NCI-H1694 (cell line): ENCODE measurements at places on chromosomes 16 and 17.

- DNase-seq, result no peak
Measured at GRCh38 chr16:35733971-35734702, 2274.7 kb downstream of the TP53TG3F start.

GRCh38 chr17:76017481-76018339 is 9.4 kb downstream of the EVPL start:
- no peak for DNase-seq

DNA sequence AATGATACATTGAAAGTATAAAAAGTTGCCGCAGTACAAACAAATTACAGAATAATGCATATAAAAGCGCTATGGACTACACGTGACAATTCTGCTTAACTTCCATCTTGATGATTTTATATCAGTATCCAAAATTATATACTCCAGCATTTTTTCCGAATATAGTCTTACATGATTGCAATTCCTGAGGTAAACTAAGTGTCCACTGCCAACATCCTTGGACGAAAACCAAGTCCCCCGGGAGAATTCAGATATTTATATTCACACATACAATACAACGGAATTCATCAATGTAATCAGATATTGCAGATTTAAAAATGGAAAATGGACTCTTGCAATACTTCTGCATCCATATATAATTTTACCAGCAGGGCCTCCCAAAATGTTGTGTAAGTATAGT is 8.9 kb upstream of the MYH11 start:
- DNase-seq, result no peak

DNA sequence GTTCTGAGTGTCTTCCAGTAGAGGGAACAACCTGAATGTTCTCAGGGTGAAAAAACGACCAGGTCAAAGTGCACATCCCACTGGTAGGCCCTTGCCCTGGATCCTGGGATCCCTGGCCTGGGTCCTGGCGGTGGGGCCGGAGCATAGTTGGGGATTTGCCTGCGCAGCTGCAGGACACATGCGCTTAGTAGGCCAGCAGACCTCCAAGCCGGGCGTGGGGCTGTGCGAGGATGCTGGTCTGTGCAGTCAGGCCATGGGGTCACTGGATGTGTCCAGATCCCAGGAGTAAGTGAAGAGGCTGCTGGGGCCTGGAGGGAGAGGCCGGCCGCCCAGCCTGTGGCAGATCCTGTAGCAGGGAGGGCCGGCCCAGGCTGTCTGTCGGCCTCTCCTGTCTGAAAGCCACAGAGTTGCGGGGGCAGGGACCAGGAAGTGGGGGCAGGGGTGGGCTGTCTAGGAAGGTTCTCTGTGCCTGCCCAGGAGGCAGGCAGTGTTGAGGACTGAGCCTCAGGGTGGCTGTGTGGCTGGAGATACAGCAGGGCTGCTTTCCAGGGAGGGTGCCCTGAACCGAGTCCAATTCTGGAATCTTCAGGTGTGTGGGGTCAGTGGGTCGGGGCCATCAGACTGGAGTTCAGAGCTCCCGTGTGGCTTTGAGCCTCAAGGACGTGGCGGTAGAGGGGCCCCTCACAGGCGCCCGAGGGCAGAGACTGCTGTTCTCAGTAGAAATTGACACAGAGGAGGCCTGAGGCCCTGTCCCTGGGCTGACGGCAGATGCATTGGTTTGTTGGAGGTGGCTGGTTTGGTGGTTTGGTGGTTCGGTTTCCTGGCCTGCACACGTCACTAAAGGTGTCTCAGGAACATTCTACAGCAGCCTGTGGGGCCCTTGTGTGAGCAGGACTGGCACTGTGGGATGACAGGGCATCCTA is 17.2 kb upstream of the NUDT16L1 start:
- DNase-seq, result no peak

- no peak for DNase-seq
Measured at GRCh38 chr17:4591529-4591928, 7.2 kb downstream of the SMTNL2 start.
